Panc1 (cell line): ENCODE measurements at places on chromosomes 12 and 14. TPM values are rescaled to one million over a fixed set of nuclear protein-coding genes. Genes with fewer than 3 reads are reported as not detected.

DNA sequence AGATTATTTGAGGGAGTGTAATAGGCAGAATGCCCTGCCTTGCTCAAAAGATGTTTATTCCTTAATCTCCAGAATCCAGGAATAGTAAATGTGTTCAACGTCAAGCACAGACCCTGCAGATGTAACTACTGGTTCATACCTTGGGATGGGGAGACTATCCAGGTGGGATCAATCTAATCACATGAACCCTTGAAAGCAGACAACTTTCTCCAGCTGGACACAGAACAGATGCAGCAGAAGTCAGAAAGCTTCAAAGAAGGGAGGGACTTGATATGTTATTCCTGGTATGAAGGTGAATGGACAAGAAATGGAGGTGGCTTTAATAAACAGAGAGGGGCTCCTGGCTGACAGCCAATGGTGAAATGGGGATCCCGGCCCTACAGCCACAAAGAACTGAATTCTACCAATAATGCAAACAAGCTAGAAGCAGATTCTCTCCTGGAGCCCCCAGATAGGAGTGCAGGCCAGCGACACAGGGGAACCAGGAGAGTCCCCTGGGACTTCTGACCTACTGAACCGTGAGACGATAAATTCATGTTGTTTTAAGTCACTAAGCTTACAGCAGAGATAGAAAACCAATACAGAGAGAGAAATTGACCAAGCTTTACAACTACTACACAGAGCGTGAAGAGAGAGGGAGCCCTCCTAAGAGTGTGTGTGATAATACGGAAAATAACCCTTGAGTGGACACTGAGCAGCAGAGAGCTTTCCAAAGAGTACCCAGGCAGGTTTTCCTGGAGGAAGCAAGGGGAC, 133.5 kb upstream of the TMEM132C start:
- H3K27ac ChIP-seq: no peak overlapping the region
- H3K4me1 ChIP-seq: no peaks in the 10 kb centered on the region
- no peak overlapping the region for H3K4me3 ChIP-seq

DNA sequence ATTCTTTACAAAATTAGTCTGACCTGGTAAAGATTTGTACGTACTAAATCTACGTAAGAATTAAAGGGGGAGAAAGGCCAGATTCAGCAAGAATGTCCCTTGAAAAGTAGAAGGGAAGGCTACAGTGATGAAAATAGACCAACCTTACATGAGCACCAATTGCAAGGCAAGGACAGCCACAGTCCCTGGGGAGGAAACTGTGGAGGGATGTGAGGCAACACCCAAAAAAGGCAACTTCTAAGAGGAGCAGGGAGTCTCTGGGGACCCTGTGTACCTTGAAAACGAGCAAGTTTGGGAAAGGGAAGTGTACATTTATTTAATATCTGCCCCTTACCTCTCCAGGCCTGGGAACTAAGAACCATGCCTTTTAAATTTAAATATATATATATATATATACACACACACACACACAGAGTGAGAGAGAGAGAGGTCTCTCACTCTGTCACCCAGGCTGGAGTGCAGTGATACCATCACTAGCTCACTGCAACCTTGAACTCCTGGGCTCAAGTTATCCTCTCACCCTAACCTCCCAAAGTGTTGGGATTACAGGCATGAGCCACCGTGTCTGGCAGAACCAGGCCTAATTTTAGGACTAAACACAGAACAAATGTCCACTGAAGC, 56.4 kb downstream of the TMCC3 start:
- no peaks in the 10 kb centered on the region for H3K36me3 ChIP-seq
- DNase-seq: no peak
- H3K4me1 ChIP-seq: no peaks in the 10 kb centered on the region
- peaks cover 3% of the 10 kb centered on the region; the same call in 1 of the 2 replicates for H3K27me3 ChIP-seq

DNA sequence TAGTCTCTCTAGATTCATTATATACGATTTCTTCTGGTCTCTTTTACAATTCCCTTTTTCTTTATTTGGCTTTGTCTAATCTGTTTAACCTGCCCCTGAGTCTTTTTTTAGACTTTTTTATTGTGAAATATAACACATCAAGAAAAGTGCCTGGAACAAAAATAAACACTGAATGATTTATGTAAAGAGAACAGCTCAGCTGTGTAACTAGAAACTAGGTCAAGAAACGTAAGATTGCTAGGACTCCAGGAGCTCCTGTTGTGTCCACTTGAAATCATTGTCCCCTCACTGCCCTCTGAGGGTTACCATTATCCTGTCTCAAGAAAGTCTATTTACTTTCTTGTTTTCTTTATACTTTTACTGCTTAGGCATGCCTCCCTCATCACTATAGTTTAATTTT, 23.1 kb downstream of the EXD2 start:
- no peaks in the 10 kb centered on the region for H3K36me3 ChIP-seq
- no peaks in the 10 kb centered on the region for H3K27me3 ChIP-seq
- H3K4me1 ChIP-seq: no peaks in the 10 kb centered on the region
- H3K27ac ChIP-seq: no peak overlapping the region
- DNase-seq: no peak

DNA sequence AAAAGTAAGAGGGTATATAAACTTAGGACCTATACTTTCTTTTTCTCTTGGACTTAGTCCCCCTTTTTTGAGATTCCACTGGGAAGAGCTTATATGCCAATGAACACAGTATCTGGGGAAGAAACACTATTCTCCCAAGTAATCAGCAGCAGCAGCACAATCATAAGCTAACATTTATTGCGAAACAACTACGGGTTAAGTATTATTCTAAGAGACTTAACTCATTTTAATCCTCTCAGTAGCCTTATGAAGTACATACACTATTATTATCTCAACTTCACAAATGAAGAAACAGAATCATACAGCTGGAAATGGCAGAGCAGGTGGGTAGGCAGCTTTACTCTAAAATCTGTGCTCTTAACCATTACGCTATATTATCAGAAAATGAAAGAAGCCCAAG, 27.9 kb downstream of the BAZ2A start:
- DNase-seq: no peak
- no peaks in the 10 kb centered on the region; the same call in 1 of the 2 replicates for H3K4me1 ChIP-seq
- H3K36me3 ChIP-seq: peaks cover 56% of the 10 kb centered on the region
- no peaks in the 10 kb centered on the region for H3K27me3 ChIP-seq

The GPR162 gene
- 1.3 TPM for total RNA-seq

- no peaks in the 10 kb centered on the region for H3K36me3 ChIP-seq
- no peak overlapping the region for H3K4me3 ChIP-seq
- no peak for DNase-seq
- H3K27ac ChIP-seq: no peak overlapping the region
Measured at GRCh38 chr14:72652179-72652578, 241.7 kb downstream of the DPF3 start.

The MAGOHB gene
- total RNA-seq: 22.5 TPM

DNA sequence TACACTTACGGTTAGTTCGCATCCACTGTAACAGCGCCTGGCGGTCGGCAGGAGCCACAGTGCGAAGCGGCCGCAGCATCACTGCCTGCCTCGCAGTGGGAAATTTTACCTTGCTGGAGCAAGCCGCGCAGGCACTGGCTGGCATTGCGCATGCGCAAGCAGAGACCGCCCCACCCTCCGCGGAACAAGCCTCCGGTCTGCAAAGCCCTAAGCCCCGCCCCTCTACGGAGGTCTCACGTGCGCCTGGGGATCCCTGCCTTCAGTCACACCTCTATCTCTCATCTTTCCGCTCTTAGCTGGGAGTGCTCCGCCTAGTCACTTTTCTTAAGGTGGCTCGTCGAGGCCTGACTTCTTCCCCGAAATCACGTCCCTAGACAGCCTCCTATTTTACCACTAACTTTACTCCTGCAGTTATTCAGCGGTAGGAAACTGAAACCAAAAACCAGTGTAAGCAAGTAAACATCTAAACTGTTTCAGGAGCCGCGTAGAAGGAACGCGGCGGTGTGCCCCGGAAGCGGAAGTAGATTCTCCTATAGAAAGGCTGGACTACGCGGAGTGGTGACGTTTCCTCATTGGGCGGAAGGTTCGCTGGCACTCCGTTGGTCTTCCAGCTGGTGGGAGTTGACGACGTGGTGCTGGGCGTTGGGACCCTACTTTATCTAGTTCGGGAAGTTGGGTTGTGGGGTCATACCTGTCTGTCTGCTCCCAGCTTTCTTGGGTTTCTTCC, at the start of gene SRP54:
SRP54 (plus strand) TSS at position 572 of the 727 bp plus-strand sequence. CDS start 13,718 bp downstream, outside the sequence.
- H3K27ac ChIP-seq: peak within 1 kb of the TSS; percentile 98
- peaks cover 10% of the 10 kb centered on the region for H3K36me3 ChIP-seq
- peaks cover 15% of the 10 kb centered on the region for H3K4me1 ChIP-seq
- DNase-seq: peak; percentile 87
- H3K4me3 ChIP-seq: peak within 1 kb of the TSS; percentile 97
- H3K27me3 ChIP-seq: no peaks in the 10 kb centered on the region

The ABCD2 gene
- not detected for total RNA-seq

- no peaks in the 10 kb centered on the region; the same call in 1 of the 2 replicates for H3K27me3 ChIP-seq
- no peak overlapping the region for H3K4me3 ChIP-seq
- no peak for DNase-seq
- H3K4me1 ChIP-seq: no peaks in the 10 kb centered on the region
- H3K27ac ChIP-seq: no peak overlapping the region
Measured at GRCh38 chr14:58060077-58060476, 91.9 kb downstream of the ARMH4 start.

DNA sequence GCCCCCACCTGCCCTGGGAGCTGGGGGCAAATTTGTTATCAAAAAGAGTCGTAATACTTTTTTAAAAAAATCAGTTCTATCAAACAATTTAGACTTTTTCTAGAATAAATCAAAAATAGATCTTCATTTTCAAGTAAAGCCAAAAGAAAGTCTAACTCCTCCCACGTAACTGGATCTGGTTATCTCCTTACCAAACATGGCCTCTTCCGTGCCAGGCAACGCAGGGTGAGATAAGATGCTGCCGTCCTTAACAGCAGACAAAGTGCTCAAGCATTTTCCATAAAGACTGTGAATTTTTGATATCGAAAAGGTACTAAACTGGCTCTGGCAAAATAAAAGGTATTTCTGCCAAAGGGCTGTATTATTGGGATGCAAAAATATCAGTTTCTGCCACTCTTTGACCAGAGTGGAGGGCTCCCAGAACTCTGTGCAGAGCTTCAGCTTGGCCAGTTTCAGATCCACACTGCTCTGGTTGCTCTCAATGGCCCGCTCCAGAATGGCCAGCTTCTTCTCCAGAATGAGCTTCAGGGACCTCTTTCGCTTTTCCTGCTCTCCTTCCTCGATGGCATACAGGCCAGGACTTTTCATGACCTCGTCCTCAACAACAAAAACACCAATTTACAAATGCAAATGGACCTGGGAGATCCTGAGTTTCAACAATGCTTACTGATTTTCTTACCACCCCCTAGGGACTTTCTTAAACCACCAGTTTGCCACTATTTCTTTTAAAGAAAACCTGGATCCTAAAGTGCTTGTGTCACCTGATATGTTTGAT, 29.0 kb downstream of the NRDE2 start:
- no peaks in the 10 kb centered on the region for H3K36me3 ChIP-seq
- H3K27ac ChIP-seq: no peak overlapping the region
- H3K4me3 ChIP-seq: no peak overlapping the region
- H3K27me3 ChIP-seq: no peaks in the 10 kb centered on the region
- no peaks in the 10 kb centered on the region for H3K4me1 ChIP-seq
- no peak for DNase-seq

DNA sequence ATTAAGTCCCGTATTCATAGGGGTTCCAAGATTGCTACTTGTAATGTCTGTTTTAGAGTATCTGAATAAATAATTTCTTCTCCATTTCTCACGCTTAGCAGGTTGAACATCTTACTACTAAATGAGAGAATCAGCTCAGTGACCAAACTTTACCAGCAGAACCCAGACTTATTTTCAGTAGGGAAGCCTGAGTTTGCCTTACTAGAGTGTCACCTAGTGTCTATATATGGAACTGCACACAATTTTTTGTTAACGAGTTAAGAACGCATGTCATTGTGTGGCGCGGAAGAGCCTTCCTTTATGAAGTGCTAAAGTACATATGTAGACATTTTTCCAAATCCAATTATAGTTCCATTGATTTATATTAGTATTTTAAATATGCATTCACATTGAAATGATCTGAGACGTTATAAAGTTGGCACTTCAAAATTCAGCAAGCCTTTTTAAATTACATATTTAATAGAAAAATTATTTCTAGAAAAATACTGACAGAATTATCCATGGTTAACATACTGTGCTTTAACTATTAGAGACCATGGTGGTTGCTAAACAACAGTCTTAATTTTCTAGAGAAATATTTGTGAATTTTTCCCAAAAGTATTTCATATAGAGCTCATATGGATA, 88.3 kb downstream of the RPS29 start:
- H3K4me1 ChIP-seq: no peaks in the 10 kb centered on the region
- H3K27me3 ChIP-seq: no peaks in the 10 kb centered on the region
- H3K36me3 ChIP-seq: no peaks in the 10 kb centered on the region
- peak; percentile 62 for DNase-seq
- no peak overlapping the region for H3K4me3 ChIP-seq
- no peak overlapping the region for H3K27ac ChIP-seq
